Activated T-cell treated with anti-CD3 and anti-CD28 coated beads, Interleukin-2, amount 50 U/mL, for 4 hours (primary cell): ENCODE measurements at places on chromosomes 2 and 18. TPM values are rescaled to one million over a fixed set of nuclear protein-coding genes. Genes with fewer than 3 reads are reported as not detected.

DNA sequence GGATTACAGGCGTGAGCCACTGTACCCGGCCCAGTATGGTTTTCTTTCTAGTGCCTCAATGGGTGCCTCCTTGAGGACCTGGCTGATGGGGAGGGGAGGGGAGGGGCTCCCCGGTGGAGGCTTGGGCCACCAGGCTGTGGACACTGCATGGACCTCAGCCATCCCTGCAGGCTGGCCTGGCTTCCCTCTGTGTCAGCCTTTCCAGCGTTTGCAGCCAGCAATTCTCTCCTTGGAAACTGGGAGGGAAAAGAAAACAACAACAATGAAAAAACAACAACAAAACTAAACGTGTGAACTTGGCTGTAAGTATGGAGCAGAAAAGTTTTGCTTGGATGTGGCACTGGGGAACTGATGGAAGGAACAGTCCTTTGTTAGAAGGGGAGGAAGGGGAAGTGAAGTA lies 159.3 kb downstream of the GLI2 start:
- DNase-seq, result no peak

DNA sequence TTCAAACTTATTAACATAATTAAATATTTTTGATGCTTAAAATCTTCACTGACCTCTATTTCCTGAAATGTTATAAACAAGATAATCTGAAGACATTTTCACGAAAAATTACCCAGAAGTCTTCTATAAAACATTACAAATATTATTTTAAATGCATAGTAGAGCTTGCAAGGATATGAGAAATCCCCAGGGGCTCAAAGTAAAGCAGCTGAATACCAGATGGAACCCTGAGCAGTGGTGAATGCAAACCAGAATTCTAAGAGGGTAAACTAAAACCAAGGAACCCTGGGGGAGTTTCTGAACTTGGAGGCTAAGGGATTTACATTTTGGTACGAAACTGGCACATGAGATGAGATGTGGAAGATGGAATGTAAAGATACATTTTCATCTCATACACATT lies 83.6 kb downstream of the FSHR start:
- no peak for DNase-seq

CD207 gene
- not detected for total RNA-seq

GRCh38 chr2:219736209-219736608 lies 108.8 kb downstream of the SLC4A3 start:
- no peak for DNase-seq

NT5DC4 gene
- total RNA-seq, result not detected

DNA sequence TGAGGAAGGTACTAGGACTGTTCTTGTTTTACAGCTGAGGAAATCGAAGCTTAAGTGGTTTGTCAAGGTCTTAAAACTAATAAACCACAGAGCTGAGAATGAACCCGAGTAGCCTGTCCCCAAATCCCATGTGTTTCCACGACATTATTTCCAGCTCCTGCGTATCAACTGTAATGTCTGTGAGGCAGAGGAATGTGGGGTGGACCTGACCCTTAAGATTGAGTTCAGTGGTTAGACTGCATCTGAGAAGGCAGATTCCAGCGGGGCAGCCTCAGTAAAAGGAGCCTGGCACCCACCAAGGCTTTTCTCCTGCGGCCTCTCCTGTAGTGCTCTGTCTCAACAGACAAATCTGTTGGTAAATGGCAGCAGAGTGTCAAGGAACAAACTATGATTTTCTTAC lies 81.9 kb upstream of the TMEM178A start:
- no peak for DNase-seq

SLC30A3 gene
- total RNA-seq, result 0.15 TPM

EFR3B gene
- total RNA-seq, result 0.37 TPM

DNA sequence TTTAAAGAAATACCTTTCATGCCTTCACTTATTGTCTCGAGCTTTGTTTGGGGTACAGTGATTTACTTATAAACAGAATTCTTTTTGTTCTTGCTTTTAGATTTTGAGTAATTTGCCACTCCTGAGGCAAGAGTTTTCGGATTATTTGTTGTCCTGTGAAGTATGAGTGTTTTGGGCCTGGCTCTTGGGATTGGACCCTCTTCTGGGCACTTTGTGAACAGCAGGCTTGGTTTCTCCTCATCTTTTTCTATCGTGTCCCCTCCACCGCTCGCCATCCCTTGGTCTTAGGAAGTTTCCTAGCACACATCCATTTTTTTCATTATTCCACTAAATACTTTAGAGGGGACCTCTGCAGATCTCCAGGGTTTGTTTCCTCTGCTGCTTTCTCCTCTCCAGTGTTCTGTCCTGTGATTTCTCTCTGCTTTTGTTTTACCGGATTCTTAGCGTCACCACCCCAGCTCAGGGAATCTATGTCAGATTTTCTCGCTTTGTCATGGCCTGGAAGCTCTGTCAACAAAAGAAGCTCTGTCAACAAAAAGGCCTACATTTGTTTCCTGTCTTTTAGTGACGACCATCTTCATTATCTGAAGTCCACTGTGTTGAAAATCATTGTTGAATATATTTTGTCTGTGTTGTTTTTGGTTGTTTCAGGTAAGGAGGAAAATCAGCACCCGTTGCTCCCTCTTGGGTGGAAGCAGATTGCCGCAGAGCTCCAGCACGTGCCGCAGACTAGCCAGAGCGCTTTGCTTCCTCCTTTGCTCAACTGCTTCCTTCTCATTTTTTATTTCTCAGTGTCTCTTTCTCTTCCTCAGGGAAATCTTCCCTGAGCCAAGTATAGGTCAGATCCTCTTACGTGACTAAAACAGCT lies 27.8 kb downstream of the ANKRD62 start:
- DNase-seq, result no peak

DNA sequence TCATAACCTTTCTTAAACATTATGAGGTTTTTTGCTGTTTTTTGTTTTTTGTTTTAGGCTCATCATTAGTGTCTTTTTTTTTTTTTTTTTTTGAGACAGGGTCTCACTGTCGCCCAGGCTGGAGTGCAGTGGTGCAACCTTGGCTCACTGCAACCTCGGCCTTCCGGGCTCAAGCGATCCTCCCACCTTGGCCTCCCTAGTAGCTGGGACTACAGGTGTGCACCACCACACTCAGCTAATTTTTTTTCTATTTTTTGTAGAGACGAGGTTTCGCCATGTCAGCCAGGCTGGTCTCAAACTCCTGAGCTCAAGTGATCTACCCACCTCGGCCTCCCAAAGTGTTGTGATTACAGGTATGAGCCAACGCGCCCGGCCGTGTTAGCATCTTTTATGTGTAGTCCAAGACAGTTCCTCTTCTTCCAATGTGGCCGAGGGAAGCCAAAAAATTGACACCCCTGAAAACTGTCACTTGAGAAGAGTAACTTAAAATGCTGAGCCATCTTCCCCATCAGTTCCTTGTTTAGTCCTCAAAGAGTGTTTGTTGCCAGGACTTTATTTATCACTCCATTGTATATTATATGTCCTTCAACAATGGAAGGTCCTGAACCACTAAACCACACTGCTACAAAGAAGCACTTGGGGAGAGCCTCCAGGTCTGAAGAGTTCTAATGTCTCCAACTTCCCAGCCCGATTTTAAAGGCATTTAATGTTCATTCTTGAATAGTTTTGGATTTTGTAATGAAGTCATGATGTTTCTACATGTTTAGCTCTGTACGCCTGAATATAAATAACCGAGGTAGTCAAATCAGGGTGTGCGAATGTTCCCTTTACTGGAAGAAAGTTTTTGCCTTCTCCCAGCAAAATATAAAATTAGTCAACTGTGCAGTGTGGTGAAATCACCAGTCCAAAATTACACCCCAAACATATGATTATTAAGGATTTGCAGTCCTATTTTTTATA lies 26.4 kb downstream of the ZNF516 start:
- DNase-seq, result no peak

DNA sequence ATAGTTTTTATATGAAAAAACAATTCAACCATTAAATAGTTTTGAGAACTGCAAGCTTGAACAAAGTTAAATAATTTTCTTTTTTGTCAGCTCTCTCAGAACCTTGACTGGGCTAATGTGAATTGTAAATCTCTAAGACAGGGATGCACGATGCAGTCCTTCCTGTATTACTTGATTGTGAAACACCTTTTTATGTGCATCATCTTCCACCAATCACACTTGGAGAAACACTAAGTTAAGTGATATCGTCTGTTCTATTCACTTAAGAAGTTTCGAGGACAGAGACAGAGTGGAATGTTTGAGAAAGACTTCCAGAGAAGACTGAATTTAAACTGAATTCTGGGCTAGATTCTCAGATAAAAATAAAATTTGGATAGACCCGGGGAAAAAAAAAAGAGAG lies 238.2 kb downstream of the MREG start:
- DNase-seq, result no peak

MTCL1 gene
- total RNA-seq, result 0.23 TPM
